ENCODE measurements at places on chromosomes 3 and 15.

- no peak for DNase-seq
Observed at GRCh38 chr15:65201918-65202317, 9.4 kb downstream of the CILP start.

GRCh38 chr3:16050641-16051467 is 123.6 kb upstream of the GALNT15 start:
- DNase-seq = no peak

DNA sequence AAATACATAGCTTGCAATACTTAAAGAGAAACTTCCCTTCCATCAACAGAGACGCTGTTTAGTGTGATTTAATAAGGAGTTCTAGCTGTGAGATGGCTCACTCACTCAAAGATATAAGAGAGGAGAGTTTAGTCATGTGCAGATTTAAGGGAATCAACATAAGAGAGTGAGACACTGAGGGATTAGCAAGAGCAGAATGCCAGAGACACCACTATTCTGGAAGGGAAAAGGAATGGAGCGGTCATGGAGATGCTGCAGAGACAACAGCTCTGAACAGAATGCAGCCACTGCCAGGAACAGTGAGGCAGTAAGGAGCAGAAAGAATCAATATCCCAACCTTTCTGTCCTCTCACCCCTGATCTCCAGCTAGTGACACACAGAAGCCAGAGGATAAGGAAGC is 248.8 kb downstream of the MBNL1 start:
- no peak for DNase-seq

DNA sequence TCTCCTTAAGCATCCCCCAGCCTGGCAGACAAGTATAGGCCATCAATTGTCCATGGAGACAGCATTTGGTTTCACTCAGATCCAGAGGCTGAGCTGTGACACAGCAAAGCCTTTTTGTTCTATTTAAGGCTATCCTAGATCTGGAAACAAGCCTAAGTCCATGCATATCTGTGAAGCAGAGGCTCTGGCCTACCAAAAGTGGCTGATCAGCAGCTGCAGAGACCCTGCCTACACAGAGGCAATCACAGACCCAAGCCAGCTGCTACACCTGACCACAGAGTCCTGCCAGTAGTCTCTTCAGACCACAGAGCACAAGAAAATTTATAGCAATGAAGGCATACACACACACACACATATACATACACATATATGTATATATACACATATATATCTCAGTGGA is 501.7 kb upstream of the ARPP21 start:
- no peak for DNase-seq

DNA sequence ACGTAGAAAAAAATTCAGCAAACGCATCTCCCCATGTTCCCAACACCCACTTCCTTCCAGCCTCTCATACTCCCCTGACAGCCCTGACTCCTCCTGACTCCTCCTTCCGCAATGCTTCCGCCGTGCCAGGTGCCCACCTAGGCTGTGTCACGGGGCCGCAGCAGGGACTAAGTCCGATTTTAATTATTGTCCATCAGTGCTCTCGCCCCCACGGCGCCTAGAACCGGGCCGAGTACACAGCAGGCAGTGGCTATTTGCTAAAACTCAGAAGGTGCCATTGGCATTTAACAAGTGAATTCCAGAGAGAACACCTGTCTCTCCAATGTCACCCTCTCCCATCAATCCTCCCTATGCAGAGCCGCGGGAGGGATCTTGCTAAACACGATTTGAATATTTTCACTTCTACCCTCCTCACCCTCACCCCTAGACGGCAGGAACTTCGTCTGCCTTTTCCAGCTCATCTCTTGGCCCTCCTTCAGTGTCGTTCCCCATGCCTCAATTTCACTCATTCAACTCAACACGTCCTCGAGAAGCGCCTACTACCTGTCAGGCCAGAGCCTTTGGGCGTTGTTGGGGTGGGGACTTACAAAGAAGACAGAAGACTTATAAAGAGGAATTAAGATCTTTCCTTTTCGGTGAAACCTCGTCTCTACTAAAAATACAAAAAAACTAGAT is 11.5 kb upstream of the SHF start:
- DNase-seq = peak; percentile 57

- DNase-seq = no peak
Observed at GRCh38 chr3:1235526-1236120, 142.8 kb downstream of the CNTN6 start.

GRCh38 chr3:46848271-46849044 is 14.8 kb downstream of the MYL3 start:
- peak; percentile 68 for DNase-seq

- no peak for DNase-seq
Observed at GRCh38 chr3:64145438-64145837, 79.8 kb downstream of the PRICKLE2 start.

DNA sequence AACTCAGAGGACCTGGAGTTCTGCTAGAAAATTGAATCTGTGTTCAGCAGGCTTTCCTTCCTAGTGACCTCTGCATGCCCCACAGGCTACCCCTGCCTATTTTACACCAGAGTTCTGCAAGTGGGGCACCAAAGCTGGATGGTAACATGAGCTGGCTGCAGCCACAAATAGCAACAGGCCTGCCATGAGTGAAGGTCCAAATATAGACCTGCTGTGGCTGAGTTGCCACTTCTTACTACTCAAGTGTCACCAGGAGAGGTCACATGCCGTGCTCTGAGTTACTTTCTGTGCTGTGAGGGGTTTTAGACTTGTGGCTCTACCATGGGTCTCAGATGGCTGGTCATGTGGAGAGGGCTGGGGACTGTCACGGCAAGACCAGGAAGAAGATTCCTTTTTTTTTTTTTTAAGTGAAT is at the start of gene FSD2:
Gene FSD2 (minus strand): TSS at position 76 of the 413 bp plus-strand sequence. CDS start 18,679 bp downstream, outside the sequence.
- DNase-seq = no peak

GRCh38 chr15:74897300-74897701 is 7.5 kb downstream of the MPI start:
- DNase-seq = no peak

DNA sequence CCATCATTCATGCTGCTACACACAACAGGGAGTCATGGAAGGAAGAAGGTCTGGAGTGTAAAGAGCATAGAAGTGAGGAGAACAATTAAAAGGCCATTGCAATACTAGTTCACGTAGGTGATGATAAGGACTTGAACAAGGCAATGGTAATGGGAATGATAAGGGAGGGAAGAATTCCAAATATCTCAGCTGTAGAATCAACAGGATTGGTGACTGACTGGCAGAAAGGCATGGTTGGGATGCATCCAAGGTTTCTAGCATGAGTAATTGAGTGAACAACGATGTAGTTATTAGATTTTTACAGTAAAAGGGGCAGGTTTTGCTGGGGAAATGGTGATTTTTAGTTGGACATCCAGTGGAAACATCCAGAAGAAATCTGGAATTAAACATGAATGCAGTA is 2.4 kb upstream of the SEC62 start:
- no peak for DNase-seq

DNA sequence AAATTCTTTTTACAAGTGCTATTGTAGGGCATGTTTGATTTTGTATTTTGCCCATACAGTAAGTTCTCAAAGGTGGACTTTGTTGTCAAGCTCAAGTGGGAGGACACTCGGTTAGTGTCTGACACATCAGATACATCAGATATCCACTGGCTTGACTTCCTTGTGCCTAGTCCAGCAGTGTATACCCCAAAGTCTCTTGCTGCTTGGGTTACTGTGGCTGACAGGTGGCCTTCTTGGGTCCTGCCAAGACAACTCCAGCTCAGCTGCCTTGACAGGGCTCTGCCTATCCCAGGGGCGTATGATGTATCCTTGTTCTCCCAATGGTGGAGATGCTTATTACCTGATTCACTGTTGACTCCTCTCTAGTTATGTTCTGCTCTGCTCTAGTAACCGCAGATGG is 214.9 kb downstream of the CBLB start:
- no peak for DNase-seq

DNA sequence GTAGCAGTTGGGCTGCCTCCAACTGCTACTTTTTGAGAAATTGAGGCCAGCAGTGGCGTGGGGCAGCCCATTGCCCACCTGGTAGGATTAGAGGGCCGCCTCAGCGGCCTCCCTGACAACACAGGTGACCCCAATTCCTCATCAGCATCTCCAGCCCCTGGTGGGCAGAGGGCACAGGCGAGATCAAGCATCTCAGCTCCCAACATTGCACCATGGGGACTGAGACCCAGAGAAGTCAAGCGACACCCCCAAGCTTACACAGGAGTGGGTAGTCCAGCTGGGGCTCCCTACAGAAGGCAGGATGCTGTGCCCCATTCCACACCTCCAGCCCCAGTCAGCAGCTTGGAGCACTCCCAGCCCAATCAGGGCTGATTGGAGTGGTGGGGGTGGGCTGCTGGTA is 228 bp upstream of the H1-8 start:
- DNase-seq = no peak

DNA sequence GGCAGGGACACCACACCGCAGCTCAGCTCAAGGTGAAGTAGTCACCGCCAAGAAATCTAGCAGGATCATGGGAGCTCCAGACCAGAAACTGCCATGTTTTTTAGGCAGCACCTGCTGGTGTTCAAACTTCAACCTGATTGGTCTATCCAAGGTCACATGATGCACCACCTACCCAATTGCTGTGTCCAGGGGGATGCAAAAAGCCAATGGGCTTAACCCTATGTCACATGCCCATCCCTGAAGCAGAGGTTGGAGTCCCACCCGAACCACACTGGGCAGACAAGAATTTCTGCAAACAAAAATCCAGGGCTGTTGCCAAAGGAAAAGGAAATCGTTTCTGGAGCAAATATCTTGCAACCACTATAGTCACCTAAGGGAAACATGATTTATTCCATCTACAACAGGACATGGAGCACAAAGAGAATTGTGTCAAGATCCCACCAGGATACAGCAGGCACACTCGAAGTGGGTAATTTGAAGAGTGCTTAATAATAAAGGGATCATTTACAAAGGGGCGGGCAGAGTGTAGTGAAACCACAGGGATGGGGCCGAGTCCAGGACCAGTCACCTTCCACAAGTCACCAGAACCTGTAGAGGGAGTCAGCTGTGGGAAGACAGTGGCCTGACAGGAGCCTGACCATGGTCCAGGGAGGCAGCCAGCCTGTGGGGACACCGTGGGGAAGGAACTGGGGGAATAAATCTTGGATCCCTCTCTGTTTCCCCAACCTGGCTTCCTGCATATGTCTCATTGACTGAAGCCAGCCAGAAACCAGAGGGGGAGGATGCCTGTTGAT is 34.2 kb upstream of the TSEN2 start:
- no peak for DNase-seq

- DNase-seq = peak; percentile 55
Observed at GRCh38 chr3:161851941-161852566, 355.4 kb downstream of the OTOL1 start.
